ENCODE measurements at places on chromosomes 1 and 21.

DNA sequence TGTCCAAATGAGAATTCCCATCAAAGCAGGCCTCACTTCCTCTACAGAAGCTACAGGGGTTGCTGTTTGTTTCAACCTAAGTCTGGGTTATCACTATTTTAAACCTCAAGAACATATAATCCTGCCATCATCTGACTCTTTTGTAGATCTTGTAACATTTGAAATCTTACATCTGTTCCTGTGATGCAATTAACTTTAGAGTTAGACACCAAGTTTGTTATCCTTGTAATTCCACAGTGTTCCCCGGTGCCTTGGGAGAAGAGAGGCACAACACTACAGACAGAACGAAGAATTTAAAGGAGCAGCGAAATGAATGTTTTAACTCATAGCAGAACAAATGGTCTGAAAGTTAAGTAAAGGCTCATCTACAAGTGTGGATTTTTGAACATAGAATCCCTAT lies 116.1 kb downstream of the UCHL5 start:
- no peak for DNase-seq

- no peak for DNase-seq
Observed at GRCh38 chr1:15296585-15297321, 49.7 kb downstream of the FHAD1 start.

DNA sequence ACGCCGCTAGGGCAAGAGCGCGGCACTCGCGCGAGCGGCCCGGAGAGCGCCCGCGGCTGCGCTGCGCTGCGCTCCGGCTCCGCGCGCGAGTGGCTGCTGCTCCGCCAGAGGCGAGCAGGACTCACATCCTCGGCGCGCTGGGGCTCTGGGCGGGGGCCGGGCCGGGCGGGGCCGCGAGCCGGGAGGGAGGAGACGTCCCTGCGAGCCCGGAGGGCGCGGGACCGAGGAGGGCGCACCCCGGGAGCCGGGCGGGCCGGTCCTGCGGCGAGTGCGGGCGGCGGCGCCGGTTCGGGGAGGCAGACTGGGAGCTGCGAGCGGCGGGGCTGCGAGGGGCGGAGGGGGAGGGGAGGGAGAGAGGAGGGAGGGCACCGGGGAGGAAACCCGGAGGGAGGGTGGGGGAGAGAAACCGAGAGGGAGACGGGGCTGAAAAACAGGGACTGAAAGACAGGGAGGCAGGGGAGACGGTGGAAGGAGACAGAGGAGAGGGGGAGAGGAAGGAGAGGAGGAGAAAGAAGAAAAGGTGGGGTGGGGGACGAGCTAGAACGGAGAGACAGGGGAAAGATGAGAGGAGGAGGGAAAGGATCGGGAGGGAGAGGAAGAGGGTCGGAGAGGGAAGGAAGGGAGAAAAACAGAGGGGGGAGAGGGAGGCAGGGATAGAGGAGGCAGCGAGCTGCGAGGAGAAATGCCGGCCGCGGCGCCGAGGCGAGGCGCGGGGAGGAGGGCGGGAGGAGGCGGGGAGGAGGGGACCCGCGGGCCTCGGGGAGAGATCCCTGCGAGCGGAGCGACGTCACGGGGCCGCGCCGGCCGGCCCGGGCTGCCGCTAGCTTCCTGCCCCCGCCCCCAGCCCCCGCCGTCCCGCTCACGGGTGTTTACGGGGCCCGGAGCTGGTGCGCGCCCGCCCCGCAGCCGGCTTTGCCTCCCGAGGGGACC lies at the start of gene CAMK2N1:
TSS of gene CAMK2N1 (minus strand) at position 684 of the 930 bp plus-strand sequence. CDS start 831 bp downstream, outside the sequence.
- DNase-seq, result no peak

DNA sequence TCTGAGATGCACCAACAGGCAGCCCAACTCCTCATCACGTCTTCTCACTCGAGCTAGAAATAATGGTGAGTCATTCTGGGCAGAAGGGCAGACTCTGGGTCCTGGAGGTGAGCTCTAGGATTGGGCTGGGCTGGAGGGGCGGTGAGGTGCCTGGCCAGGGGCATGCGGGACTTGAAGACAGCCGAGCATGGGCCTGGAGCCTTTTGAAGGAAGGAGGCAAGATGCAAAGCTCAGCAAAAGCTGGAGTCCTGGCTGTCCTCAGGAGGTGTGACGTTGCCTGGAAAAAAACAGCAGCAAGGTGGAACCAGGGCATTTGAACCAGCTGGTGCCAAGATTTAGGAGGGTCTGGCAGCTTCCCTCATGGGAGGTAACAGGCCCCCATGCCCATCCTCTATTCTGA lies 712 bp downstream of the KCNA2 start:
- no peak for DNase-seq

DNA sequence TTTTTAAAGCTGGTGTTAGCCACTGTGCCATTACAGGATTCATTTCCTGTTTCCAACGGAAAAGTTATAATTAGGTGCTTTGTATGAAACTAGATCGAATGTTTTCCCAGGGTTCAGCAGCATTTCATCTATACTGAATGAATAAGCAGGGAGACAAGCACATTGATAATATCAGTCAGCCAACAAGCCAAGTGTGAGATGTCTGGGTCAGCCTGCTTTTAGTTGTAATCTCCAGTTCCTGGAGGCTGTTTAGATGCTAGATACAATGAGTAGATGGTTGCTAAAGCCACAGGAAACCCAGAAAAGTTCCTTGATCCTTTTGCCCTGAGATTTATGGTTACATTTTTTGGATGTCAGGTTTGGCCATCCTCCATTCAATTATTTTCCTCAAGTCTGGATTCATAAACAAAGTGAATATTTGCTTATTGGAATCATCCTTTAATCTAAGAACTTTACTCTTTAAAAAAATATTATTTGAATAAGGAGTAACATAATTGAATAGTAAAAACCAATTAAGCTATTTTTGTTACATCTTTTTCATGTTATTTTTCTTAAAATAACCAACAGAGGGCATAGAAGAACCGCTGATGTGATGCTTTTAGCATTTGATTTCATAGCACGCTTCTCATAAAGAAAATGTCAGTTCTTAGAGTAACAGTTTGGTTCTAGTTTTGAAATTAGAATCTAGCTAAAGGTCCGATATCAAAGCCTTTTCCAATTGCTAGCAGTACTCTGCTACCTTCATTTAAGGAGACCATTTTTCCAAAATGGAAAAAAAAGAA lies 76.6 kb downstream of the HSPA13 start:
- DNase-seq, result no peak

DNA sequence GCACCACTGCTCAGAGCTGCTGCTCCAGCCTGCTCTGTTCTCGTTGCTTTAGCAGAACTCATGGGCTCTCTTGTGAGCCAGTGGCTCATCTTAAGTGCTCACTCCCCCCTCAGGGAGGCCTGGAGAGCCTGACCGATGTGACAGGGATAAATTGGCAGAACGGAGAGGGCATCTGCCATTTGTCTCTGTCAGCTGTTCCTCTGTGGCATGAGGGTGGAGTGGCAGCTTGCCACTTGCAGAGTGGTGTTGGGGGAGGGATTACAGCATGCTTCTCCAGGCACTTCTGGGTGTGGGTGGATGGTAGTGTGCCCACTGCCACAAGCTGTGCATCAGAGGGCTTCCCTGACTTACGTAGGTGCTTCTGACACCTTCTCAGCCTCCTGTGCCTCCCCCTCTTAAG lies 229.5 kb downstream of the PAPPA2 start:
- no peak for DNase-seq

DNA sequence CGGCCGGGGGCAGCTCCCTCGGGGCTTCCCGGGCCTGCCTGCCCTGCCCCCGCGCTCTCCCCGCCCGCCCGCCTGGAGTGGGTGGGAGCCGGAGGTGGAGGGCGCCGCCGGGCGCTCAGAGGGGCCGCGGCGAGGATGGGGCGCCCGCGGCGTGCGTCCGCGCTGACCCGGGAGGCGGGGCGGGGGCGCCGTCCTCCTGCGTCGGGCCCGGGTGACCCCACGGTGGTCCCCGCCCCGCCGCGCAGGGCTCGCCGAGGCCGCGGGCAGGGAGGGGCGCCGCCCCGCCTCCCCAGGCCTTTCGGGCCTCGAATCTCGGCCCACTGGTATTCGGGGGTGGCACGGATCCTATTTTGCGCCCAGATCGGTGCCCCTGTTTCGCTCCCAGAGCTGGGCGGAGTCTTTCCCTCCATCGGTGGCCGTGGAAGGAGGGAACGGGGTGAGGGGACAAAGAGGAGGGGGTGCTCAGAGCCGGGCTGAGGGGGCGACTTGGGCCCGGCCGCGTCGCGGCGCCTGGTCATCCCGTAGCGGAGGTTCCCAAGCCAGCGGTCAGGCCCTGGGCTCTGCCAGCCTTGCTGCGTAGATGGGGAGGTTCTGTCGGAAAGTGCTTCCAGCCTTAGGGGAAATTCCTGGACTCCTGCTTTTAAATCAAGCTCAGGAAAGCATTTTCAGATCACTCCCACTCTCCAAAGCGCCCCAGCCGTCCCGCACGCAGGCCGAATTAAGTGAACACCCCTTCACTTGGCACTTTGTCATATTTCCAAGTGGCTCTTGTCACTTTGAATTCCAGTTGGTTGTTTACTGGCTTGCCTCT lies 545 bp downstream of the PATJ start:
- no peak for DNase-seq

- no peak for DNase-seq
Observed at GRCh38 chr21:41636636-41637630, 129.0 kb upstream of the TMPRSS2 start.

DNA sequence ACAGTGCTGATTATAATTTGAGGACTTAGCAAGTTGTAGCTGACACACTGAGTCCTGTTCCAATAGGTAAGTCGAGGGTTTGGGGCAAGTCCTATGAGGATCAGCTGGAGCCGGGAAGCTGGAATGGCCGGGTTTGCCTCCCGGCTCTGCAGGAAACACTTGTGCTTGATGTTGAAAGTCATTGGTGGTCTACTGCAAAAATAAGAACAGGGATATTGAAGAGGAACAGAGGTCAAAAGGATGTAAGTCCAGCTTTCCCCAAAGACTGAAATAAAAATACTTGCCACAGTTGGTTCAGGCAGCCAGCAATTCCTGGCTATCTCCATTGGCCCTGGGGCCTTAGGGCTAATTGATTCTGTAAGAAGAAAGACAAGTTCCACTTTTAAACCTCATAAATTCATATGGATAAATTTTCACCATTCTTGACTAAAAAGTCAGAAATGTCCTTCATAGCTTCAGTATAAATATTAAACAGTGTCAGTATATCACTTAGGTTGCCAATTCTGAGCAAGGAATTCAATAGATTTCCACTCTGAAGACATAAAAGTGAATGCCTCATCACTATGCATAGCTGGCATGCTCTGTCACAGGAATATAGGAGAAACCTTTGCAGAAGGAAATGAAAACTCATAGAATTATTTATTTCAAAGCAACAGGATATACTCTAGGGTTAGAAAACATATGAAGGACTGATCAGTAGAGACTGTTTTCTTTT lies 165.2 kb downstream of the AK5 start:
- DNase-seq, result no peak

DNA sequence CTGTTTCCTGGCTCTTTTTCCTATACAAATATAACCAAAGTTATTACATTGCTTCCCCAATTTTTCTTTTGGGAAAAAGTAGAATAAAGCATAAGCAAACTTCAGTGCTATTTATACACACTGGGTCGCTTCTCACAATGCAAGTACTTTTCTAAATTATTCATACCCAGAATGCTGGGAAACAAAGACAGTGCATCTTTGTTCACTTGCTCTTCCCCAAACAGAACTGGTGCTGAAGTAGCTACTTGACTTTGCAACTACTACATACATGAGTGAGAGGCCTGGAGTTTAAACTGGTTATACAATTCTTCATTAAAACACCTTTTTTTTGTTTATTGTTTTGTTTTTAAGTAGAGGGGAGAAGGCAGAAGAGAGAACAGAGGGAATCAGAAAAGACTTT lies 40.2 kb downstream of the STX6 start:
- DNase-seq, result no peak

DNA sequence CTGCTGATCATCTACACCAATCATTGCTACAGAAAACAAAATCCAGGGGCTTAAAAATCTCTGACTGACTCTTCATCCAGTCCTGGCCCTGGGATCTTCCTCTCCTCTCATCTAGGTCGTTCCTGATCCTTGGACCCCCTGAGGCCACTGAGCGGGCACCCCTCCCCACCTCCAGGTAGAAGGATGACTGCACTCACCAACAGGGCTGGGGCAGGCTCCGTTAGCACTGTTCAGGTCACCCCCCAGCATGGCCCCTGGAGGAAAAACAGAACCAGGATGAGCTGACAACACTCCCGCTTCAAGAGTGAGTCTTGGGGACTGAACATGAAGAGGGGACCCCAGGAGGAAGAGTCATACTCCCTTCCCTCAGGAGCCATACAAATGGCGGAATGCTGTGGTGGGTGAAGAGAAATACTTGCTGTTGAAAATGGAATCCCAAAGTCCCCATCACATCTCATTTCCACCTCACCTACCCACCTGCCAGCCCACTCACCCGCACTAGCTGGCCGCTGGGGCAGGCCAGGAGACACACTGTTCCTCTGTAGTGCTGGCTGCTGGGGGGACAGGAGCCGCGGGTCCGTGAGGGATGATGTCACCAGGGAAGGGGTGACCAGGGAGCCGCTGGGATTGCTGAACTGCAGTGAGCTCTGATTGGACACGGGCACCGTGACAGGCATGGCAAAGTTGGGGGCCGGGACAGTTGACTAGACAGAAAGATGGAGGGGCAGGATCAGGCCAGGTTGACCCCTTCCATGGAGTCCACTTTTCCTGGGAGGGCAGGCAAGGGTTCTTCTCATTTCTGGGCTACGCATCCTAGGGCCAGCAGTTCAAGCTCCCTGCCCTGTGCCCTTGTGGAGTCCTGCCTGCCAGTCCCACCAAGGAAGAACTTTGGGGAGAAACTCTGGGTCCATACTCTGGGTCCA lies 21.2 kb downstream of the MEF2D start:
- DNase-seq, result no peak

DNA sequence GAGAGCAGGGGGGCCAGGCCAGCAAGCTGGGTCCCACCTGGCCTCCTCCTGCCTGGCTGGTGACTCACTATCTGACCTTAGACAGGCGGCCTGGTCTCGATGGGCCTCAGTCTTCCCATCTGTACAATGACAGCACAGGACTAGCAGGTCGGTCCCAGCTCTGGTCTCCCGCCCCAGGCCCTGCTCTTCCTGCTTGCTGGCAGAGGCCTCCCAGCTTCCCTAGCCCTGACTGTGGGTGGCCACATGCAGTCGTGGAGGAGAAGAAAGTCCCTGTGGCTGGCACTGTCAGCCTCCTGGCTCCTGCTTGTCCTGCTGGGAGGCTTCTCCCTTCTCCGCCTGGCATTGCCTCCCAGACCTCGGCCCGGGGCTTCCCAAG lies 817 bp downstream of the EXTL1 start:
- no peak for DNase-seq

DNA sequence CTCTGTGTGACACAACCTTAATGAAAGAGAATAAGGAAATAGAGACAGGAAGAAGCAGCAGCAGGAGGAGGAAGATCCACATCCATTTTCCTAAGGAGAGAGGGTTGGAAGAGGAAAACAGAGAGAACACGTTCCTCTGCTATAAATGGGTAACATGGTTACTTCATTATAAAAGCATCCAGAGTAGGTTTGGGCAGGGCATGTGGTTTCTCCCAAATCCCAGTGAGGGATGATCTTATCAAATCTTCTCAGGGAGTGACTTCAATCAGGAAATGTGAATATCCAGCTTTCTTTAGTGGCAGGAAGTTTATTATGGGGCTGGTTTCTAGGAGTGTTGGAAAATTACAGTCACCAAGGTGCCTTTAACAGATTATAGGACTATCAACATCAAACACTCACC lies 11.1 kb downstream of the CYP2J2 start:
- no peak for DNase-seq

DNA sequence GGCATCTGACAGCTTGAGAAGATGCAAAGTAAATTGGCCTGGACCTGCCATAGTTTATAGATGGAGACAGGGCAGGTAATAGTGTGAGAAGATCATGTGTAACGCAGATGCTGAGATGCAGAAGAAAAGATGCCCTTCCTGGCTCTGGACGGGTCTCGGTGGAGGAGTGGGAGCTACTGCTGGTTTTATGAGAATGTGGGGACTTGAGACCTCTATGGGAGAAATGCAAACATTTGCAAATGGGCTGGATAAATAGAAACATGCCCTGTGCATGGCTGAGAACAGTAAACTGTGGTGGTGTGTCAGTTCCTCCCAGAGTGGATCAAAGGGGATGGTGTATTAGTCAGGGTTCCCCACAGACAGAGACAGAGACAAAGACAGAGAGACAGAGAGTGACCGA lies 21.9 kb downstream of the UBASH3A start:
- no peak for DNase-seq

All from stimulated activated CD8-positive, alpha-beta memory T cell treated with anti-CD3 and anti-CD28 coated beads, Interleukin-15, amount 100 ng/mL, for 48 hours (primary cell).